NCI-H526 treated with DMSO at 0.1 percent for 48 hours (cell line): ENCODE measurements at places on chromosomes 7 and 10.

DNA sequence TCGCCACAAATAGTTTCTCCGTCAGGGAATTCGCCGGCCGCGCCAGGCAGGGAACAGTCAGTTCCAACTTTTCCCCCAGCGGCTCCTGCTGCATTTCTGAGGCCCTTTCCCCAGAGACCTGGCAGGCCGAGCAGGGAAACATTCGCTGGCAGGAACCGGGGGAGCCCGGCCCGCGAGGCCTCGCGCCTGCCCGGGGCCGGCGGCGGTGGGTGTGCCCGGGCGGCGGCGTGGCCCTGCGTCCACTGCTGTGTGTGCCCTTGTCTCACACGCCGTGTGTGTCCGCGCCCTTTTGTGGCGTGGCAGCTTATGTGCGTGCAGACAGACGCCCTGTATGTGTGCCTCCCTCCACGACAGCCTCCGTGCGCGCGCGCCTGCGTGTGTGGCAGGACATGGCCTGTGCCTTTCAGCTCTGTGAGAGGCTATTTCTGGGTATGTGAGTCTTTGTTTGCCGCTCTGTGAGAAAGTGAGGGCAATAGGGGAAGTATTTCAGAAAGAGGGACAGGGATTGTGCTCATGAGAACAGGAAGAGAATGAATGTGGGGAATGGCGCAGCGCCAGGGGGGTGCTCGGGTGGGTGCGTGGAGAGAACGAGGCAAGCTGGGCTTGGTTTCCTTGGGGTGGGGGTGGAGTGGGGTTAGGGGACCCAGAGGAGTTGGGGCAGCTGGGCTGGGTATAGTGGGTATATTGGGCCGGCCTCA lies 689 bp upstream of the SMARCD3 start:
- DNase-seq = peak; percentile 44

GRCh38 chr7:8290645-8291308 lies 28.8 kb upstream of the ICA1 start:
- peak; percentile 96 for DNase-seq

GRCh38 chr7:2633538-2634266 lies 1.9 kb downstream of the TTYH3 start:
- no peak for DNase-seq

GRCh38 chr10:37489658-37490003 lies 364.2 kb downstream of the ANKRD30A start:
- no peak for DNase-seq

DNA sequence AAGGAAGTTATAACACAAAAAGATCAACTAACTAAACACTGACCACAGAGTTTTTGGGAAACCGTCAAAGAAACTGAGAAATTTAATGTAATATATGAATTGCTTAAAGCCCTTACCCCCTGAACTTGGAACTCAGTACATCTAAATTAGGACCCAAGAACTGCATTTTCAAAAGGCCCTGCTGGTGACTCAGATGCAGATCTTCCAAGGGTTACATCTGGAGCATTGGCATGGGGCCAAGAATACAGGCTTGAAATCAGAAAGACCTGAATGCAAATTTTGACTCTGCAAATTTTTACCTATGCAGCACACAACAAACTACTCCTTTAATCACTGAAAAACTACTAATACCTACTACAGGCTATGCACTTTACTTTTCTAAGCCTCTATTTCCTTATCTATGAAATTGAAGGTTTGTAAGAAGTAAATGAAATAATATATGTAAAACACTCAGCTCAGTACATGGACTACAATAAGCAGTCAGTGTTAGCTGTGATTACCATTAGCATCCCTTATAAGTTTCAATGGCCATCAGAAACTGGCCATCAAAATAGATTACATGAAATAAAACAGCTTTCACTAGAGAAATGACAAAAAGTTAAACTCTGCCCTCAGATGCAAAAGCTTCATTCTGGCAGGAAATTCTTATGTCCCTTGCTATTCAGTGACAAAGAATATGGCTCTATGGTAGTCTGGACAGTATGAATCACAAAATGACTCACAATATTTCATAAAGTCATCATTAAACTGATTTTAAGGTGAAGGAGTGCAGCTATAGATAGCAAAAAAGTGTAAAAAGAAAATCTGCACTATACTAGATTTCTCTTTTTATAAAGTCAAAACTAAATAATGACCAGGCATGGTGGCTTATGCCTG lies 43.6 kb downstream of the NSUN6 start:
- no peak for DNase-seq

DNA sequence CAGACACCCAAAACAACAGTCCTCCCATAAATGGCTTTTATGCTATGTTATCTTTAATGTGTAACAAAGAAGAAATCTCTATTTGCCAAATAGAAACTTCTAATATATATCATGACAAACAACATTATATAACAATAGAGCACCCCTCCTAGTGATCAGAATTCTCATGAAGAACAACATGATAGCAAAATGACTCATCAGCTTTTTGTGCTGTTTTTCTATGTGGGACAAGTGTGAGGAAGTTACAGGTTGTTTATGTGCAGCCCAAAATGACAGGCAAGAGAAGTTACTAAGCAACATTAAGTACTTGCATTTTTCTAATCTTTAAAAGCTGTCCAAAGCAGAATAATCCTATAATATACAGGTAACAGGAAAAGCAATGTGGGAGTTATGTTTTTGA lies 7.7 kb downstream of the DGKB start:
- DNase-seq = no peak

- DNase-seq = no peak
Observed at GRCh38 chr7:112125250-112125649, 80.9 kb downstream of the DOCK4 start.

- DNase-seq = no peak
Observed at GRCh38 chr10:44357023-44357540, 27.8 kb downstream of the CXCL12 start.

DNA sequence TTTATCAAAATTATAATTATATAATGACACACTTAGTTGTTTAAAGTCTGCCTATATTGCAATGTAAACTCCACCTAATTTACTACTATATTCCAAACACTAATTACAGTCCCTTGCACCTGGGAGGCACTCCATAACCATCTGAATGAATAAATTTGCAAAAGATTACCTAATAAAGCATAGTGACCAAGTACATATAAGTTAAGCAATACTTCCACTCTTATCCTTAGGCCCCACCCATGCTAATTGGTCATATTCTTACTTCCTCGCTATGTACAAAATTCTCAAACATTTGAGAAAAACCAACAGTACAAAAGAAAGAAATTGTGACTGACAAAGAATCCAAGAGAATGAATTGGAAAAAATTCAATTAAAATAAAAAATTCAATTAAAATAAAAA lies 65.3 kb downstream of the ZFAND4 start:
- no peak for DNase-seq

- DNase-seq = no peak
Observed at GRCh38 chr7:33909755-33910154, 4.4 kb downstream of the BMPER start.

GRCh38 chr7:140675726-140676125 lies 3.0 kb downstream of the ADCK2 start:
- DNase-seq = no peak

DNA sequence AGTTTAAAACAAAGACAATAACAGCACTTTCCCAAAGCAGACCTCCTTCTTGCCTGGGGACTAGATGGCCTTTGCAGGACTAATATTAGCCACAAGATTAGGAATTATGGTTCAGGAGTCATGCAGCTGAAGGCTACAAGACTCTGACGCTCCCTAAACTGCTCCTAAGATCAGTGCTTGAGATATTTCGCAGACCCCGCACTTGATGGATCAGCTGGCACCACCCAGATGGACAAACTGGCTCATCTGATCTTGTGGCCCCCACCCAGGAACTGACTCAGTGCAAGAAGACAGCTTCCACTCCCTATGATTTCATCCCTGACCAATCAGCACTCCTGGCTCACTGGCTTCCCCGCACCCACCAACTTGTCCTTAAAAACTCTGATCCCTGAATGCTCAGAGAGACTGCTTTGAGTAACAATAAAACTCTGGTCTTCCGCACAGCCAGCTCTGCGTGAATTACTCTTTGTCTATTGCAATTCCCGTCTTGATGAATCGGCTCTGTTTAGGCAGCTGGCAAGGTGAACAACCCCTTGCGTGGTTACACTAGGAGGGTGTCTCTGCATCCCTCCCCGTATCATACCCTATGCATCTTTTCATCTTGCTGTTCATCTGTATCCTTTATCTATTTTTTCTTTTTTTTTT lies 26.9 kb upstream of the NRBF2 start:
- DNase-seq = no peak

DNA sequence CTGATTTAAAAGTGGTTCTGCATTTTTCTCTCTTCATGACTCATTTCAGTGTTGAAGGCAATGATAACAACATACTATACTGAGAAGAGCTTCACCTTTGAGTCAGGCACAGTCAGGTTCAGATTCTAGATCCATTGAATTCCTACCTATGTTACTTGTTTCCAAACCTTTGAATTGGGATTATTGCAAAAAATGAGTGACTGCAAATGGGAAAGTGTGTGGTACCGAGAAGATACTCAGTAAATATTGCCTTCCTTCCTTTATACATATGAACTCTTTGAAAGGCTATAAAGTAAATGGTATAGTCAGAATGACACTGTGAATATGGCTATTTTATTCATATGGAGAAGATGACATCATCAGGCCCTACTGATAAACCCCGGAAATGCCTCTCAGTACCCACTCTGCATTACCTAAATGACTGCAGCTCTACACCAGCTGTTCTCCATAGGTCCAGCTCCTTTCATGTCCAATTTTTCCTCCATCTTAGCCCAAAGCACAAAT lies 66.7 kb upstream of the FGL2 start:
- no peak for DNase-seq

DNA sequence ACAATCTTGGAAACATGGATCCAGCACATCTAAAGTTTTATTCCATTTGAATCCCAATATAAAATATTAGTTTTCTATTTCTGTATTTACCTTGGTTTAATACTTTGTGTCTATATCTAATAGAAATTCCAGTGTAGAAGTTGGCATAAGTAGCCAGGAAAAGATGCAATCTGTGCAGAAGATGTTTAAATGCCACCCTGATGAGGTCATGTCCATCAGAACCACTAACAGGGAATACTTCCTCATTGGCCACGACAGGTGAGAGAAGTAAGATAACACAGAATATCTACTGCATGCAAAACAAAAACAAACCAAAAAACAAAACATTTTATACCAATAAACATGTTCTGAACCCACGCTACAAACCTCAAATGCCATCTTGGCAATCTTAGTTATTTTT lies 15.7 kb downstream of the PLEKHS1 start:
- DNase-seq = no peak

DNA sequence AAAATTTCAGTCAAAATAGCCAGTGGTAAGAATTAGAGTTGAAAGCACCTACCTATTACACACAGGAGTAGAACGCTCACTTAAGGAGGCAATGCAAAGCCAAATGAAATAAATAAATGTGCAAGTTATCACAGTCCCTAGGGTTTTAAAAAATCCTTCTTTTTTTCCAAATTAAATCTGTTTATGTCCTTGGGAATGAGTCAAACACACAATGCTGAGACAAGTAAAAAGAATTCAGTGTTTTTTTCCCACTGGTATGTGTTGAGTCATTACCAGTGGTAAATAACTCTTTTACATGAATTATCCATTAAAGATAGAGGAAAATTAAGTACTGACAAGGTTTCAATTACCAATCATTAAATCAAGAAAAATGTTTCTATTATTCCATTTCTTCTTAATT lies 438.6 kb downstream of the TNS3 start:
- no peak for DNase-seq

DNA sequence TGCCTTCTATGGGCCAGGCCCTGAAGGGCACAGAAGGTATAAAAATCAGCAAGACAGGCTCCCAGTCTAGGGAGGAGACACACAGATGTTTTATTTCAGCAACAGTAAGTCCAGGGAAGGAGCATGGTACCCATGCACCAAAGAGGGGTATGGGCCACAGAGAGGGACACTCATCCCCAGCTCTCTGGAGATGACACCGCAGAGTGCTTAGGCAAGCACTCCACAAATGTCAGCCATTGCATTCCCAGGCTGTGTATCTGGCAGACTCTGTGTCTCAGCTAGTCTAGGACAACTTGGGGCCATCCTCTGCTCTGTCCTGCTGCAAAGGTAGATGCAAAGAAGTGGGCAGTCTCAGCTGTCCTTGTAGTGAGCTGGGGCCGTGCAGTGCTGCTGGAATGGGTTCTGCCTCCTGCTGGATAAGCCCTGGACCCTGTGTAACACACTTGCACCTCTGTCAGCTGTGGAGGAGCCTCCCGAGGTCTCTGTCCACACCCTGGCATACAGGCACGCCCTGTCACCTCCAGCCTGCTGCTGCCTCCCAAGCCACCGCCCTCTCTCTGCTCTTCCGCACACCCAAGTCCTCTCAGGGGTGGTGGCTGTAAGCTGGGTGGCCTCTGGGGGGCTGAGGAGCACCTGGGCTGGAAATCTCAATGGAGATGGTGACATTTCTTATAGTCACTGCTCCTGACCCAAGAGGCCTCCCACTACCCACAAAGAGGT lies 57.6 kb downstream of the VOPP1 start:
- DNase-seq = no peak

DNA sequence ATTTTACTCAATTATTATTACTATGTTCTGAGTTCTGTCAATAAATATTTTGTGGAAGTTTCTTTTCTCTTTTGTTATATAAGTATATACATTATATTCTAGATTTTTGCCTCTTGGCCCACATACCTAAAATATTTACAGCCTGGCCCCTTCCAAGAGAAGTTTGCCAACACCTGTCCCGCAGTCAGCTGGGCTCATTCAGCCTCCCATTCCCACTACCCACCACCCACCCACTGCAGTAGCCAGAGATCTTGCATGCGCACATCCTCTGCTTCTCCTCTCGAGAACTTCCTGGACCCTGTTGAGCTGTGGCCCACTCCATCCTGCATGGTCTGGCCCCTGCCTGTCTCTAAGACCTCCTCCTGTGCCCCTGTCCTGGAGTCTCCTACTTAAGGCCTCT lies 33.6 kb downstream of the WIPF3 start:
- DNase-seq = no peak

- no peak for DNase-seq
Observed at GRCh38 chr10:79102498-79102874, 33.7 kb downstream of the ZMIZ1 start.
